ENCODE measurements at places on chromosomes 12 and 14.

GRCh38 chr12:110015132-110015531, 15.9 kb downstream of the ANKRD13A start:
- DNase-seq, result no peak

GRCh38 chr14:62373944-62374343, 611.7 kb downstream of the SNAPC1 start:
- no peak for DNase-seq

- peak; percentile 11 for DNase-seq
Measured at GRCh38 chr12:51270067-51270950, at the start of gene SMAGP. Gene SMAGP, minus strand, starts transcription at chr12:51270415. Its CDS starts 1,137 bp downstream, at chr12:51269278.

DNA sequence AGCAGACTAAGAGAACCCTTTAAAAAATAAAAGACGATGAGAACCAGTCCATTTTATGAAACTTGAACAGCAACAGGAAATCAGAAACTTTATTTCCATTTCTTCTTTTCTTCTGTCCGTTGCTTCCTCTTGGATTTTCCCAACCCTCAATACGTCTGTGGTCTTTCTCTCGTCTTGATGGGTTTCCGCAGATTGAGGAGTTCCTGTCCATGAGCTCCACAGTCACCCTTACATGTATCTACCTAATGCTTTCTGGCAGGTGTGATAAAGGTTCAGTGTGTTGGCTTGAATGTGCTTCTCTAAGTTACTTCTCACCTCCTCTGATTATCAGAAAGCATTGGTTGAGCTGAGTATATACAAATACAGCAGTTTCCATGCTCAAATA, 110.0 kb downstream of the ETV6 start:
- no peak for DNase-seq

- no peak for DNase-seq
Measured at GRCh38 chr12:104790296-104791125, 167.6 kb downstream of the SLC41A2 start.

DNA sequence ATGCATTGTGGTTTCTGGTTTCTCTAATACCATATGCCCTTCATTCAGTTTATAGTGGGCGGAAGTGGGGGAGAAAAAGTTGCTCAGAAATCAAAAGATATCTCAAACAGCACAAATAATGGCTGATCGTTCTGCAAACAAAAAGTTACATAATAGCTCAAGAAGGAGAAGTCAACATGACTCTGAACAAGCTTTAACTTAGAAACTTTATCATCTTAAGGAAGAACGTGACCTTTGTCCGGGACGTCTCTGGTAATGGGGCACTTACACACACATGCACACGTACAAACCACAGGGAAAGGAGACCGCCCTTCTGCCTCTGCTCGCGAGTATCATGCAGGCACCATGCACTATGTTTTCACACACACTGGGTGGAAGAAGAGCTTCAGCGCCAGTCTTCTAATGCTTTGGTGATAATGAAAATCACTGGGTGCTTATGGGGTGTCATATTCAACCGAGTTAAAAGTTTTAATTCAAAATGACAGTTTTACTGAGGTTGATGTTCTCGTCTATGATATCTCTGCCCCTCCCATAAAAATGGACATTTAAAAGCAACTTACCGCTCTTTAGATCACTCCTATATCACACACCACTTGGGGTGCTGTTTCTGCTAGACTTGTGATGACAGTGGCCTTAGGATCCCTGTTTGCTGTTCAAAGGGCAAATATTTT, 4.7 kb downstream of the FOS start:
- no peak for DNase-seq

All from DMS79 treated with DMSO at 0.1 percent for 48 hours (cell line).